NCI-H460 (cell line): ENCODE measurements at places on chromosomes 11 and 22. TPM values are rescaled to one million over a fixed set of nuclear protein-coding genes. Genes with fewer than 3 reads are reported as not detected.

The DHCR7 gene
- 33.6 and 37.0 TPM in 2 replicates for total RNA-seq

The CRYBB3 gene
- total RNA-seq = not detected in 2 replicates

The CHADL gene
- total RNA-seq = 0.09 and 0.15 TPM in 2 replicates

DNA sequence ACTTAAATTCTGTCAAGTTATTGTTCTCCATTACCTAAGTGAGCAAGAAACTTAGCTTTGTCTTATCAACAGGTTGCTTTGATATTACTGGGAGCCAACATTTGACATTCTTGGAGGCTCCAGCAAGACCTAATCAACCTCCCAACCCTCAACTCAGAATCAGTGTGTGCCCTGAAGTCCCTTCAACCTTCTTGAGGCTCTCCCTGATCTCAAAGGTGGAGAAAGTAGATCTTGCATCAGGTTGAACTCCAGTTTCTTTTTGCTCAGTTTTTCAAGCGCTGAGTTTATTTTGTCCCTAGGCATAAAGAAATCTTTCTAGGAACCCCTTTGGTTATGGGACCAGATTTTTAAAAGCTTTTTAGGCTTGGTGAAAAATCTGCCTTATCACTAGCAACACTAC is 1.4 kb downstream of the FAM111A start:
- no peak for DNase-seq

- DNase-seq = no peak
These were observed 23.5 kb upstream of the BLID start for GRCh38 chr11:122139595-122139866.

GRCh38 chr11:90700789-90701439 is 478.1 kb upstream of the CHORDC1 start:
- DNase-seq = no peak

DNA sequence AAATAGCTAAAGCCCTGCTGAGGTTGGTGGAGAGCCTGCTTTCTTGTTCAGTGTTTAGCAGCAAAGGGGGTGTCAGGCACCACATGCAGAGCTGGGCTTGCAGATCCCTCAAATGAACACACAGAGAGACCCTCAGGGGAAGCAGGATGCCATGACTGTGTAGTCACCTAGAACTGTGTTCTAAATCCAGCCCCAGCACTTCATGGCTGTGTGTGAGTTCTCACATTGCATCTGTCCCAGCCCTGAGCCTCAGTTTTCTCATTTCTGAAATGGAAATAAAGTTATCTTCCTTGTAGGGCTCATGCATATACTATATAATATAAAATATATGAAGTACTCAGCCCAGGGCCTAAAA is 47.1 kb downstream of the CWC15 start:
- DNase-seq = no peak

DNA sequence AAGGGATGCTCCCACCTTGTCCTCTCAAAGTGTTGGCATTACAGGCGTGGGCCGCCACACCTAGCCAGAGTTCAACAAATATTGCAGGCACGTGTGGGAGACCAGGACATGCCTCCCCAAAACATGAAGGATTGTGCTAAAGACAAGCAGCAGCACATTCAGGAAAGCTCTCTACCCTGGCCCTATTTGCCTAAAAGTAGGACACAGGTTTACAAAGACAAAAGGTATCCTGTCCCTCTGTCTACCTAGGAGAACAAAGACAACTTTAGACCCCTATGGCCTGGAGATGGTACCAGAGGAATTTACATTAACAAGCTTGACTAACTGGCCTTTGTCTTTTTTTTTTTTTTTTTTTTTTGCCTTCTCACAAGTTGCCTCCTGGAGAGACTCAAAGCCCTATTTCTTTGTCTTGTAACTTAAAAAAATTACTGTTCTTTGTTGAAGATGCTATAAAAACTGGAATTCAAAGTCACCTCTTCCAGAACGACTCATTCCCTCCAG is 859 bp upstream of the ACCS start:
- DNase-seq = no peak

DNA sequence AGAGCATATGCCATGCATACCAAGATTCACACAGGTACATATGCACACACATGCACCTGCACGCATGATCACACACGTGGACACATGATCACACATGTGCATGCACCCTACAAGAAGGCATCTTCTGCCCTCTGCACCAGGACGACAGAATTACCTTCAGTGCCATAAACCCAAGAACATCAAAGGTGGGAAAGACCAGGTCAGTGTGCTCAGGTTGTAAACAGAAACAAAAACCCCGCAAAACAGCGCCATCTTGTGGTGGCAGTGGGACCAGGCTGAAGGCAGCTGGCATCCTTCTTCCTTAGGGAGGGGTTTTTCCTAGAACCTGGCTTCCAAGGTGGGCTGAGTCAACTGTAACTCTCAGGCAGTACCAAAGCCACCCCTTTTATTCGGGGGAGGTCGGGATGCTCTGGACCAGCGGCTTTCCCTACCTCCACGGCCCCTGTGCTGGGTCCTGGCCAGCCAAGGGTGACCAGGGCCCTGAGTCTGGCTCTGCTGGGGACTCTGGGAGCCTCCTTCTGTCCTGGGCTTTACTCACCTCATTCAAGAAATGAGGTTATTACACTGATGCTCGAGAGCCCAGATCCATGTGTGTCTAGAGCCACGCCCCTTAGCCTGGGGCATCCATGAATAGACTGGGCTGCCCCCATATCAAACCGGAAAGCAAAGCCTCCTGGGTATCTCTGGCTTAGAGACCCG is 69.4 kb upstream of the FGF3 start:
- peak; percentile 50 for DNase-seq

DNA sequence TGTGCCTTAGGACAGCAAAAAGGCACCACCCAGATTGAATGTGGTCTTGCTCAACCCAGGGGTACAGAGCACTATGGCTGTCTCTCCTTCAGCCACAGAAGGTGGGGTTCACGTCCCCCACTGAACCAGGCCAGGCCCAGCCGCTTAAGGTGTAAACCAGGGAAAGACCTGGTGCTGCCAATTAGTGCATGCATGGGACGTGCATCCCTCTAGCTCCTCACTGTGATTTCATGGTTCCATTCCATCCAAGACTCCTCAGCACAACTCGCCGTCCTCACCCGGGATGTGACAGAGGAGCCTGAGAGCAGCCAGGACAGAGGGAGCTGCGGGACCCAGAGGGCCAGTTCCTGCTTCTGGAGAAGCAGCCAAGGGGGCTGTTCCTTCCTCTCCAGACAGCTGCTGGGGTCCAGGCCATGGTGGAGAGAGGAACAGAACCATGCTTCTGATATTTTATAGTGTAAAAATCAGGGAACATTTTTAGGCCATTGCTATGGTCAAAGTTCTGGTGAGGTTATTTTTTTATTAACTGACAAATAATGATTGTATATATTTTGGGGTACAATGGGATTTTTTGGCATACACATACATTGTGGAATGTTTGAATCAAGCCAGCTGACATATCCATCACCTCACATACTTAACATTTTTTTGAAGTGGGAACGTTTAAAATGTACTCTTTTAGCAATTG is 492.2 kb upstream of the B3GAT1 start:
- DNase-seq = no peak

DNA sequence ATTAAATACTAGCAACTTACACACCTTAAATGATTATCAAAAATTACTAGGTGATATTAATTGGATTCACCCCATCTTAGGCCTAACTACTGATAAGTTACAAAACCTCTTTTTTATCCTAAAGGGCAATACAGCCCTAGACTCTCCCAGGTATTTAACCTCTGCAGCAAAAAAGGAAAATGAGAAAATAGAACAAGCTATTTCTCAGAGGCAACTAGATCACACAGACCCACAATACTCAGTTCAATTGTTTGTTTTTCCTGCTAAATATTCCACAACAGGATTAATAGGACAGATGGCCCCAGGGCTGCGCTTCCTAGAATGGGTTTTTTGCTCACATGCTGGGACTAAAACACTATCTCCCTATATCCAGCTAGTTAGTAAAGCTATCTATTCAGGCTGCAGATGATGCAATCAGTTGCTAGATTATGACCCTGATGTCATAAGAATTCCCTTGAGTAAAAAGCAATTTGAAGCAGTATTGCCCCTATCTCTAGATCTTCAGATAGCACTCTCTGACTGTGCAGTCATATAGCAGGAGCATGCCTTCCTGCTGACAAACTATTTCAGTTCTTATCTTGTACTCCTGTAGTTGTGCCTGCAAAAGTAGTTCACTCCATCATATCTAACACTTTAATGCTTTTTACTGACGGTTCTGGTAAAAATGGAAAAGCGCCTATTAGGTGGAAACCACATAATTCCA is 1595.5 kb upstream of the TENM4 start:
- DNase-seq = no peak

- no peak for DNase-seq
These were observed 83.9 kb upstream of the MTNR1B start for GRCh38 chr11:92885600-92885999.

DNA sequence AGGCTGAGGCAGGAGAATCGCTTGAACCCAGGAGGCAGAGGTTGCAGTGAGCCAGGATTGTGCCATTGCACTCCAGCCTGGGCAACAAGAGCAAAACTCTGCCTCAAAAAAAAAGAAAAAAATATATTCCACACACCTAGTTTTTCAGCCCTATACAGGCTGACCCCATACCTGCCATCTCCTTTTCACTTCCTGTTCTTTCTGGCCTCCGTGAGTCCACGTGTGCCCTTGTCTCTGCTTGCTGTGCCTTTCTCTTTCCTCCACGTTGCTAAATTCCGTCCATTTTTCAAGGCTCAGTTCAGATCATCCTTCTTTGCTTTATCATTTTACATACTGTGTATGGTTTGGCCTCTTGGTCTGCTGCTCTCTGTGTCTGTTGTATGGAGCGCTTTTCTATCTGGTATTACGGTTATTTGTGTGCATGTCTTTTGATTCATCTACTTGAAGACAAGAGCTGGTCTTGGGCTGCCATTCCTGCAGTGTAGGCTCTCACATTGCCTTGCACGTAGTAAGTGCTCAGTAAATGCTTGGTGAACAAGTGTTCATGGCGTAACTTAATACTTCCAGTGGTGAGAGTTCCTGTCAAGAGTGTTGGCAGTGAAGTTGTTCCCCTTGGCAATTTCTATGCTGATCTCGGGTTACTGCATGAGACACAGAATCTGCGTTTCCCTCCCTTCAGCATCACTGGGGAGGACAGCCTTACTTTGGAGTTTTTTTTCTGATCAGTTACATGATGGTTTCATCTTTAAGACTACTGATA is 57.5 kb downstream of the PTPRJ start:
- no peak for DNase-seq

- no peak for DNase-seq
These were observed 507.6 kb upstream of the LARGE1 start for GRCh38 chr22:34427841-34428240.

- no peak for DNase-seq
These were observed 92.2 kb downstream of the BUD13 start for GRCh38 chr11:116680349-116681125.

- no peak for DNase-seq
These were observed 11.1 kb upstream of the CSF2RB start for GRCh38 chr22:36902143-36902926.
